Amniotic stem cell (primary cell): ENCODE measurements at places on chromosomes 13 and 19.

- DNase-seq, result no peak
These were observed 5.0 kb downstream of the FUZ start for GRCh38 chr19:49807904-49808675.

DNA sequence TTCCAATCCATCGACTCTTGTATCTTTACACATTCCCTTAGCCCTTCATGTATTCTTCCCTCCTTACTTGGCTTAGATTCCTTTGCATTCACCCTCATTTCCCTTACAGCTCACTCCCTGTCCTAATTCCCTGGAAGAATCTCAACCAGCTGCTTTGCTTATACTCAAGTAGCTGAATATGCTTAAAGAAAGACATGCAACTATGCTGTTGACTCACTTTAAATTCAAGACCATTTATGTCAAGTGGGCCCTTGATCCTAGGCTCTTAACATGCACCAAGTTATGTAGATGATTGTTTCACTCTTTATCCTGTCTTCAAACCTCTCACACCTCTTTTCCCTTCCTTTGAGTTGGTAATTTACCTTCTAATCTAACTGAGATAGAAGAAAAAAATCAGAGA is 7.4 kb downstream of the CCDC122 start:
- DNase-seq, result no peak

GRCh38 chr19:38786572-38787265 is 2.3 kb upstream of the LGALS7B start:
- no peak for DNase-seq

GRCh38 chr13:43268632-43269031 is 245.2 kb downstream of the DNAJC15 start:
- no peak for DNase-seq

DNA sequence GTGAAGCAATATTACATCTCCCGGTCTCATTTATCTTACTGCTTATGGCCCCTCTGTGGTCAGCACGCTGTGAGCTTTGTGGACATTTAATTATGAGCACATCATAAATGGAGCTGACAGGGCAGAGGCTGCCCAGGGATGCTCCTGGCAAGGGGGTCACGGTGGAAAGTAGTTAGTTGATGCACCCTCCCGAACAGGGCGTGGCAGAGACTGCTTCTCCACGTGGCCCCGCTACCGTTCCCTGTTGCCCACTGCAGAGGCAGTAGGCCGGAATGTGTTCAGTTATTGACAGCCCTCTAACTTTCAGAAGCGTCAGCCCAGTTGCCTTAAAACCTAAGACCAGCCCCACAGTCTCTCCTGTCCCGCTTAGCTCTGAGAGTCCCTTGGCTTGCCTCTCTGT is 180.3 kb upstream of the ZNF507 start:
- DNase-seq, result no peak

DNA sequence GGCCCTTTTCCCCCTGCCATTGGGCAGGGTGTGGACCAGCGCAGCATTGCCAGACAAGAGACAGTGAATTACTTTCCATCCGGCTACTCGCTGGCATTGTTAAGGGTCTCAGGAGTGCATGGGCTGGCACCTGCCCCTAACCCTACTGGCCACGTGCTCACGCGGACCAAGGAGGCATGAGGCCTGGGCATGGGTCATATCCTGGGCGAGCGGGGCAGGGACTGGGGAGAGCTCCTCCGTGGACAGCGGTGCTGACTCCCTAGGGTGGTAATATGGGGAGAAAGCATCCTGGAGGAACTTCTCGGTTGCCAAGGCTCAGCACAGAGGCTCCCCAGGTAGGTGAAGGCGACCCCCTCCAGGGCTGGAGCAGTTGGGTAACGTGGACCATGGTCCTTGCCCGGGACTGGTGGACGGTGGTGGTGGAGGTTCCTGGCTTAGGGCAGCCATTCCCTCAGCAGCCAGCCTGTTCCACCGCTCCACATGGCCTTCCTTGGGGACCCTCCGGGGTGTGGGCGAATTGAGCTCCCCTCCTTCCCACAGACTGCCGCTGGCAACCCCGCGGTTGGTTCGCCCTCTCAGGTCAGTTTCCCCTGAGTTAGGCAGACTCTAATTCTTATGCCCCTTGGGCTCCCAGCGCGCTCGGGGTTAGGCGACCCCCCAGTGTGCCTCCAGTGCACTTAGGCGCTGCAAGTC is 465.1 kb downstream of the SLITRK5 start:
- no peak for DNase-seq

DNA sequence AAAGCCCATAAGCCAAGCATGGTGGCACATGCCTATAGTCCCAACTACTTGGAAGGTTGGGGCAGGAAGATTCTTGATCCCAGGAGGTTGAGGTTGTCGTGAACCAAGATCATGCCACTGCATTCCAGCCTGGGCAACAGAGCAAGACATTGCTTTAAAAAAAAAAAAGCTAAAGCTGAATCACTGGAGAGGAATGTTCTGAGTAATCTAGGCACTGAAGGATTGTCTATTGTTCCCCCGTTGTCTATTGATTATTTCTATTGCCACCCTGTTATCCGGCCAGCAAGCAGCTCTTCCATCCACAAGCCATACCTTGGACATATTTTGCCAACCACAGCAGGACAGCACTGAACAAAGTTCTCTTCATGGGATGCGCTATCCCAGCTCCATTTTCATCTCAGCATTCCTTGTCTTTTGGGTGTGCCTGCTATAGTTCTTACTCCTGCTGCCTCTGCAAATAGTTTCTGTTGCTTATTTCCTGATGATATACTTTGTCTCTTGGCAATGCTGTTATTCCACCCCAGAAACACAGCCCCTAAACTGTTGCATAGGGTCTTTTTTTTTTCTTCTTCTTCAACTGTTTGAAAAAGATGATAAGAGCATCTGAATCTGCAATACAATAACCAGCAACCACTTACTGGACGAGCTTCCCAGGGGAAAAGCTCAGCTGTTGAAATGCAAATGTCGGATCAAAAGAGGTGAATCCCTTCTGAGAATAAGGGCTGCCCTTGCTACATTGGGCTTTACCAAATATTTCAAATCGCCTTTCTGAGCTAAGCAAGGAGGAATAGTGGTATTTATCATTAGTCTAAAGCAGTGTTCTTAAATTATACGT is 22.2 kb upstream of the SIAH3 start:
- DNase-seq, result no peak

- DNase-seq, result no peak
These were observed 16.7 kb upstream of the GALP start for GRCh38 chr19:56159009-56159559.

- no peak for DNase-seq
These were observed 13.5 kb downstream of the TFDP1 start for GRCh38 chr13:113598081-113598410.

DNA sequence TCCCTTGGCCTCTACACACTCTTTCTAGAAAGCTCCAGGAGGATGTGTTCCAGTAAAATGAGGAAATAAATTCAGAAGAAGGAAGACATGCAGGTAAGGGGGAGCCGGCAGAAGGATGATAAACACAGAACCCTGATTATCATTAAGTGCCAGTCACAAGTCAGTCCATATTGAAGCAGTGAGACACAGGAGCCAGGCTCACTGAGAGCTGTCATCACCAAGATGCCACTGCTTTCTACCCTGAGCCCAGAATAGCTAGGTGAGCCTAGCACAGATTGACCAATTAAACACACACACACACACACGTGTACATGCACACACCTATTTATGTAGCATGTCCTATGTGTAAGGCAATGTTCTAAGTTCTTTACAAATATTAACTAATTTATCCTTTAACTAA is 211.4 kb upstream of the IPO5 start:
- no peak for DNase-seq

DNA sequence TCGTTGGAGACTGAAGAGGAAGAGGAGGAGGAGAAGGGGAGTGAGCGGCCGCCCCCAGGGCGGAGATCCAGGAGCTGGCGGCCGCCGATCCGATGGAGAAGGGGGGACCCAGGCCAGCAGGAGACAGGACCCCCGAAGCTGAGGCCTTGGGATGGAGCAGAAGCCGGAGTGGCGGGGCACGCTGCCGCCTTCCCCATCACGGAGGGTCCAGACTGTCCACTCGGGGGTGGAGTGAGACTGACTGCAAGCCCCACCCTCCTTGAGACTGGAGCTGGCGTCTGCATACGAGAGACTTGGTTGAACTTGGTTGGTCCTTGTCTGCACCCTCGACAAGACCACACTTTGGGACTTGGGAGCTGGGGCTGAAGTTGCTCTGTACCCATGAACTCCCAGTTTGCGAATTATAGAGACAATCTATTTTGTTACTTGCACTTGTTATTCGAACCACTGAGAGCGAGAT is 1.8 kb downstream of the GADD45B start:
- DNase-seq, result no peak

- DNase-seq, result no peak
These were observed 44.4 kb upstream of the USE1 start for GRCh38 chr19:17170538-17171297.

DNA sequence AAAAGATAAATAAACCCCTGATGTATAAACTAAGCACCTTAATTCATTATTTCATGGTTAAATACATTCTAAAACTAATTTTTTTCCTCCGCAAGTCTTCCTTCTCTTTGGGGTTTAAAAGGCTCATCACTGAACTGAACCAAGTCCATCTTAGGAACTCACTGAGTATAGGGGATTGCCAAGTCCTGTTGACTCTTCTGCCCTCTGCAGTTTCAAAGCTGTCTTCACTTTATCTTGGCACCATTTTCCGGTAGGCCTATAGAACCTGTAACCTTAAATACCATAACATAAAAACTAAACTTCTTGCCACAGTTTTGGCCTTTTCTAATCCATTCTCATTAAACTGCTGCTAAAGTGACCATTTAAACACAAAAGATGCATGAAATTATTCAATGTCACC is 66.5 kb upstream of the USPL1 start:
- peak; percentile 3 for DNase-seq

DNA sequence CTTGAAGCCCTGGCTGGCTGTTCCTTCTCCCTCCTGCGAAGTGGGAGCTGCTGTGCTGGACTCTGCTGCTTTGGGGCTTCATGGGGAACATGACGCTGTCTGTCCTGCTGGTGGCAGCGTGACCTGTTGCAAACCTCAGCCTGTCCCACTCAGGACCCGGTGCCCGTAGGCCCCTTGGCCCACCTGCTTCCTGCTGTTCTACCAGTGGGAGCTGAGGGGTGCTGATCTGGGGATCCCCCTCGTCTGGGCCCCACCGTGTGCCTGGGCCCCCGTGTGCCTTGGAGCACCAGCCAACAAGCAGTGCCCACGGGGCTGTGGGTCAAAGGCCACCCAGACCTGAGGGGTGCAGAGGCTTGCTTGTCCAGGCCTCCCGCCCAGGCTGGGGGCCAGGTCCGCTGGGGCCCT is 5.3 kb downstream of the SPPL2B start:
- no peak for DNase-seq
